ENCODE measurements at places on chromosomes 11 and 22.

GRCh38 chr11:61745781-61746441, 6.5 kb upstream of the MYRF start:
- DNase-seq, result no peak

GRCh38 chr11:73520353-73521061, 77.4 kb downstream of the FAM168A start:
- DNase-seq, result peak; percentile 76

GRCh38 chr11:69684651-69685050, 9.5 kb upstream of the LTO1 start:
- DNase-seq, result no peak

DNA sequence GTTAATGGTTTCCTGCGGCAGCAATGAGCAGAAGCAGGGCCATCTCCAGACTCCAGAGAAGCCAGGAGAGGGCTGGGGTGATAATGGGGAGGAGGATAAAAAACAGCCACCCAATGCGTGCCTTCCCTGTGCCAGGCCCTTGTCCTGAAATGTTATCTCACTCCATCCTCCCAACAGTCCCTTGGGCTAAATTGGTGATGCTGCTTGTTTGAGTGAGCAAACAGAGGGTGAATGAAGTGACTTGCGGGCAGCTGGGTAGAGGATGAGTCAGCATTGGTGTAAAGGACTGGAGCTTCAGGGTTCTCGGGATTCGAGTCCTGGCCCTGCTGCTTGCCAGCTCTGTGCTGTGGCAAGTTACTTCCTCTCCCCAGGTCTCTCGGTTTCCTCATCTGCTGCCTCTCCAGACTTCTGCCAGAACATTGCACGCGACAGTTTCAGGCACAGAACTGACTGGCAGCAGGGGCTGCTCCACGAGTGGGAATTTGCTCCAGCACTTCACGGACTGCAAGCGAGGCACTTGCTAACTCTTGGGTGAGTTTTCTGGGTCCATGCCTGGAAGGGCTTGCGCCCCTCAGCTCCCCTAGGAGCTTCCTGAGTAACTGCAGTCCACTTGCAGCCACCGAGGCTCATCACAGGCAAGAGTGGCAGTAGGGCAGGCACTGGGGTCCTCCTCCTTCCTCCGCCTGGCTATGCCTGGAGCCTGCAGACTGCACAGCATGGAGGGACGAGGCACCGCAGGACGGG, at the start of gene P2RY6:
TSS of gene P2RY6 (plus strand) at position 403 of the 744 bp plus-strand sequence. CDS start 24,181 bp downstream, outside the sequence.
- no peak for DNase-seq

DNA sequence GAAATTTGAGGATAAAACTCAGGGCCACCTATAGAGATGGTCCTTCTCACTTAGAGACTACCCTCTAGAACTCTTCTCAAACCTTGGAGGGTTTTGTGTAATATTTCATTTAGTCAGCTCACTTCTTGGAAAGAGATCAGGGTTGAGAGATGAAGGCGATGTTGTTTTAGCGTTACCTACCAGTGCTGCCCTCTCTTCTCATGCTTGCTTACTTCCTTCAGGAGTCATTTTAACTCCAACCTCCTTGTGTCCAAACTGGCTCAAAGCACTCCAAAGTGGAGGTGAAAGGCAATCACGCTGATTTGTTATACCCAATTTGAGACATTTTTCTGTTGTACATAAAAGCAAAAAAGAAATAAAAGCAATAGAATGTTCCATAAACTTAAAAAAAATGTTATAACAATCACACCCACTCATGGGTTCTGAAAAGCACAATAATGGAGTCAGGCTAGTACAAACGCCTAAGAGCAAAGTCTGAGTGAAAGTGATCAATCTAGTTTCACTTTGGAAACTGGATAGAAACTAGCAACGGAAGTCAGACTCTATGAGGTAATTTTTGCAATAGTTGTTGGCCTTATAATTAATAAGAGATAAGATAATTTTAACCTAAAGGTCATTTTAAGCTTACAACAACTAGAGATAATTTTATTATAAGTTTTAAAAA, 117.1 kb downstream of the MRTFA start:
- DNase-seq, result no peak

DNA sequence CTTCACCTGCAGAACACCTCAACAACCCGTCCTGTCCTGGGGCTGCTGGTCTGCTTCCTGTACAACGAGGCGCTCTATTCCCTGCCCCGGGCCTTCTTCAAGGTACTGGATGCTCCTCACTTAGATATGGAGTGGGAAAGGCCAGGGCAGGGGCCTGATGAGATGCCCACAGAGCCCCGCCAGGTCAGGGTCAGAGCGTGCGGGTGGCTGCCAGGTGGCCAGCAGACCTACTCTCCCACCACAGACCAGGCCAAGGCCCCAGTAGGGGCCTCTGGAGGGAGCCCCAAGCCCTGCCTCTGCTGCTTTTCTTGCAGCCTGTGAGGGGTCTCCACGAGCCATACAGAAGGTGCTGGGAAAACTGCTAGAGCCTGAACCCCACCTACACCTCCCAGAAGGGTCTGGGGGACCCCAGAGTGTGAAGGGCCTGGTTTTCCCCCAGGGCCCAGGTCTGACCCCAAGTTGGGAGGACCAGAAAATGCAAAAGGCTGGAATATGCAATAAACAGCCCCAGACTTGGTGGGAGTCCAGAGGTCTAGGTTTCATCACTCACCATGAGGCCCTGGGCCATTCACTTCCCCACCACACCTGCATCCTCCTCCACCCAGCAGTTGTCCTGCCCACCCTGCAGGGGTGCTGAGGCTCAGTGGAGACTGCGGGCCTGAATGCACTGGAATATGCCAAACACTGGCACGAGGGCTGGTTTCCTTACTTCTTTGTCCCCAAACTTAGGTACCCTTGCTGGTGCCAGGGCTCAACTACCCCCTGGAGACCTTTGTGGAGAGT, 14.7 kb downstream of the ZDHHC24 start:
- DNase-seq, result no peak

- DNase-seq, result no peak
Observed at GRCh38 chr22:30780026-30780425, 85.4 kb downstream of the OSBP2 start.

DNA sequence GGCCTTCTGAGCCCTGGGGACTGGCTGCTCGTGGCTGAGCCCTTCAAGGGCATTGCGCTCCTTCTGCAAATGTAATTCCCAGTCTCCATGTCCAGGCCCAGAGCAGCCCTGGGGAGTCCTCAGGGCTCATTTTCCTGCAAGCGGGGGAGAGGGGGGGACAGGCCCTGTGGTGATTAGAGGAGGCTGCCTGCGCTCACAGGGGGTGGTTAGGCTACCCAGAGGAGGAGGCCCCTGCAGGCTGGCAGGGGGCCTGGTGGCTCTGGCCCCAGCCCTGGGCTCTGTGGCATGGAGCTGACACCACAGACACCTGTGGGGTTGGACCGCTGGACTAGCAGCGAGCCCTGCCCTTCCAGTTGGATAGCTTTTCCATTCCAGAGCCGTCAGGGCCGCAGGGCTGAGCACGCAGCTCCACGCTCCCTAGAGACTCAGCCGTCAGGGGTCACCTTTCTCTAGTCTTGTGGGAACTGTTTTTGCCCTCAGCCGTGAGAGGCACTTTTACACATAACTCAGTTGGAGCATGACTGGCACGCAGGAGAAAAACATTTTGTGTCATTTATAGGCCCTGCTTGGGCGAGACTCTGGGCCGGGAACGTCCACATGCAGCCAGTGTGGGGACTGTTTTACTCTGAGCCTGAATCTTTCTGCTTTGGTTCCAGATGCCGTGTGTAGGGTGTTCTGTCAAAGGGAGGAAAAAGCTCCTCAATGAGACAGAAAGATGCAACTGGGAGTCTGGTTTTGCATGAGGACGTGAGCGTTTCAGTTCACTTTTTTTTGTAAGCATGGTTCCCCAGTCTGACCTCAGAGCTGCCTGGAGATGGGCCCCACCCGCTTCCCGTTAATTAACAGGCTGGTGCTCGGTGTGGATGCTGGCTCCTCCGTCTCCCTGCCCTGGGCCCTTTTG, 58.1 kb downstream of the LRP5 start:
- DNase-seq, result no peak

DNA sequence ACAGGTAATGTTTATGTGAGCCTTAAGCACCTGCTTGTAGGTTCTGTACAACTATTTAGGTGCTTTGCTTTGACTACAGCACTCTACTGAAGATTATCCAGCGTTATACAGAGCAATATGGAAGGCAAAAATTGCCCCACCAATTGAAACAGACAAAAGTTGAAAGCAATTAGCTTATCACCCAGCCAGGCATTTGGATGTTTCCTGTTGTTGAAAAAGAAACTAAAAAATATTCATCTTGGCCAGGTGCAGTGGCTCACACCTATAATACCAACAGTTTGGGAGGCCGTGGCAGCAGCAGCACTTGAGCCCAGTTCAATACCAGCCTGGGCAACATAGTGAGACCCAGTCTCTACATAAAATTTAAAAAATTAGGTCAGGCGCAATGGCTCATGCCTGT, 18.5 kb downstream of the ATL3 start:
- DNase-seq, result no peak

DNA sequence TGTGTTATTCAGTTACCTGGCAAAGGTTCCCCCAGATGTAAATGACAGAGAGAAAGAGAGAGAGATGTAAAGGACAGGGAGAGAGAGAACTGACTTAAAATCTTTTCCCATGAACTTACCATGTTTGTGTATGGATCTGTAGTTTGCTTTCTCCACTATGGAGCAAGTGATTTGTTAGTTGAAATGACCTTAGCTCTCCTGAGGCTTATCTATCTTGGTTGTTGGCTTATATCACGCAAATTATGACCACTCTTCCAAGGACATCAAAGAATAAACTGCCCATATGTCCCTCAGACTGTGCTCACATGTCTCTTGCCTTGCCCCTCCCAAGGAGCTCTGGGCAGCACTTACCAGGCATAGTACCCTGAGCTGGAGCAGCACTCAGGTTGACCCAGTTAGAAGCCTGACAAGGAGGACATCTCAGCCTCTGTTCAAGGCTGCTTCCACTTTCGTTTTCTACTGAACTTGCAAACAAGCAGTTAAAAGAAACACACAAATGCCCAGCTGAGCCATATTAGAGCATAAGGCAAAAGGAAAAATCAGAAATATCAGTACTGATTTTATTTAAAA, 95.3 kb upstream of the RCN1 start:
- DNase-seq, result peak; percentile 6

- DNase-seq, result no peak
Observed at GRCh38 chr22:17786435-17787161, 12.3 kb upstream of the BID start.

- no peak for DNase-seq
Observed at GRCh38 chr22:26086359-26086758, 82.9 kb upstream of the SEZ6L start.

DNA sequence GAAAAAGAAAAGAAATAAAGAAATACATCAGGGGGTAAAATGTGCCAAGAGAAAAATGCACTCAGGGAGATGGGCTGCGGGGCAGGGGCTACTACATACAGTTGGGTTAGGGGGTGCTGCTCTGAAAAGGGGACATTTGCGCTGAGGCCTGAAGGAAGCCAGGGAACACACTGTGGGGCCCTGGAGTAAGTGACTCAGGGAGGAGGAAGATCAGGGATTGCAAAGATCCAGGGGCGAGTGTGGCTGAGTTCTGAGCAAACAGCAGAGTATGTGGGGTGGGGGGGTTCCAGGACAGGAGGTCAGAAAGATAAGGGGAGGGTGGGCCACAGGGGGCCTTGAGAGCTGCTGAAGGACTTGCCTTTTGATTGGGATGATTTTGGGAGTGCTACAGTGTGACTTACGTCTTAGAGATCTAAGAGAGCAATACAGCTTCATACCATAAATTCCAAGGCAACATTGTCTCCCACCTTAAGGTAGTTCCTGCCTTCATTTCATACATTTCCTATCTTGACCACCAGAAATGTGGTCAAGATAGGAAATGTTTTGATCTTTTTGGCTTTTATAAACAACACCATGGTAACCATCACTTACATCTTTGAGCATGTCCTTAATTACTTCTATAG, 5.8 kb downstream of the A4GALT start:
- DNase-seq, result no peak

- DNase-seq, result no peak
Observed at GRCh38 chr22:36940676-36941075, 27.2 kb downstream of the CSF2RB start.

DNA sequence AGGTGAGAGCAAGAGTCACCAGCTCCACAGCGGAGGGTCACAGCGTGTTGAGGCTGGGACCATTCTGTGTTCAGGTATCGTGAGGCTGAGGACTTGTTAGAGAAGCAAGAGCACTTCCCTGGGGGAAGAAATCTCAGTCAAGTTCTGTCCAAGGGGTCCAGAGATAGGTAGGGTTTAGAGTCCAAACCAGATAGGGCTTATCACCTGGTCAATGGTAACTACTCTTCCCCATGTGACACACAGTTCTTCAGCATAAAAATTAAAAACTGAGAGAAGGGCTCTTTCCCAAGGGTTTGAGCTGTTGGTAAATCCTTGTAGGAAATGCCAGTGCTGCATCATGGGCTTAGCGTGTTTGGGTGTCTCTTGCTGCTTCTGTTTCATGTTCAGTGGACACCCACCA, 54.8 kb upstream of the MN1 start:
- no peak for DNase-seq

- DNase-seq, result no peak
Observed at GRCh38 chr11:57643802-57644201, 5.9 kb downstream of the YPEL4 start.

GRCh38 chr22:30286813-30287647, 2.3 kb downstream of the CASTOR1 start:
- no peak for DNase-seq

DNA sequence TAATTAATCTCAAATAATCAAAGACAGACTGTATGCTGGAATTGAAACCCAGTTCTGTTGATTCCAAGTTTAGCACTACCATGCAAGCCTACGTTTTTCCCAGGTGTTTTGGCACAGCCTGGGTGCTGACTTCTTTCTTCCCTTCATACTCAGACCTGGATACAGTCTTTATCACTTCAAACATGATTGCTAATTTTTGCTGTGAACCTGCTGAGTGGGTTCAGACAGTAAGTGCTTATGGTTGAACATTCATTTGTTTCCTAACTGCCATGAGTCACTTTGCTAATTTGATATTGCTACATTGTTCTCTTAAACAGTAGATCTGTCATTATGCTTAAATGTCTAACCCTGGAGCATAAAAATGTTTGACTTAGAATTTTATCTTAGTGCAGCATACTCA, 12.2 kb downstream of the PAAF1 start:
- DNase-seq, result no peak

DNA sequence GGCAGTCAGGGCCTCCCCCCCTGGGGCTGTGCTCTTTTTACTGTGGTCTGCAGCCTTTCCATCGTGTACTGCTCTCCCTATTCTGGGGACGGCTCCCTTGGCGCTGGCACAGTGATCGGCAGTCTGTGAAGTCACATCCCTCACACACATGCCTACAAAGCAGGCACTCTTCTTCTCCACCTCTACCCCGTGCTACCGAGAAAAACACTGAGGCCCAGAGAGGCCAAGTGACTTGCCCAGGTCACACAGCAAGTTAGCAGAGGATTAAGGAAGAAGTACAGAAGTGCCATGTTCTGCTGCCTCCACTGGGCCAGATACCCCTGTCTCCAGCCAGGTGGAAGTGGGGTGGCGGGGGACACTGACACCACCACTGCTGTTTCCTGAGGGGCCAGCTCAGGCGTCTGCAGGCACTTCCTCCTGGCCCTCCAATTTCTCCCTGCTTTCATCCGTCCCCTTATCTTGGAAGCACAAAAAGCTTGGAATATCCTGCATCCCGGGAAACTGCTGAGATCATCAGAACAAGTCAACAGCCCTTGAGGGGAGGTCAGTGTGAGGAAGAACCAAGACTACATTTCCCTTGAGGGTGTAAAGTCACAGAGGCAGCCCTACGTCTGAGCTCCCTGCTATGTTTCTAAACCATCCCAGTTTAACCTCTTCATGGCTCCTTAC, 30.2 kb upstream of the KLHL35 start:
- peak; percentile 81 for DNase-seq
